ENCODE measurements at places on chromosomes 11 and 22.

- no peak for DNase-seq
Measured at GRCh38 chr11:106466521-106467080, 389.1 kb downstream of the AASDHPPT start.

GRCh38 chr11:126061707-126062678 lies 673 bp downstream of the CDON start:
- DNase-seq: no peak

DNA sequence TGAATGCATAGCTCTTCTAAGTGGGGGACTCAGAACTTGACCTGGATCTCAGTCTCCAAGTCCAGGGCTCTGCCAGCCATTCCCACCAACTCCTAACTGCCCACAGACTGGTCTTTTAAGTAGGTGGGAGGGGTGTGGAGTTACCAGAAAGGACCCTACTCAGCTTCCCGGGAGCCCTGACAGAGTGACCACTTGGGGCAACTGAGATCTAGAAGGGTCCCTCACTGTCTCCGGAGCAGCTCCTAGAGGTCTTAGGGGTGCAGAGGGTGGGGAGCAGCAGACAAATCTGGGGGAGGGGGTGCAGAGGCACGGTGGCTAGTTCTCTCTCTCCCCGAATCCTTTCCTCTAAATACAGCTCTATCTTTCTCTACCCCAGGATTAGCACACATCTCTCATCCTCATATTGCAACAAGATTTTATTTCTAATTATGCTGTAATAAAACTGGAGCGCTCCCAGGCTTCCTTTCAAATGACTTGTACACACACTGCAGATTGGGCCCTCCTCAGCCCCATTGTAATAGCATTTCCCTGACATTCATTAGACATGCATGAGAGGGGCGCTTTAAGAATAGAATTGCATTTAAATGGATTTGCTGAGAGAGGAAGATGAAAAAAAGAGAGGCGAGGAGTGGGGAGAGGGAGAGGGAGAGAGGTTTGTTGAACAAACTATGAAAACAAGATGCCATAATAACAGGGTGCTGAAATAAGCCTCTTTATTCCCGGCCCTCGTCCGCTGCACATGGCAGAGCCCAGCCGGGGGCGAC lies 219.0 kb downstream of the CEP164 start:
- no peak for DNase-seq

- no peak for DNase-seq
Measured at GRCh38 chr11:117484156-117484555, 156.5 kb downstream of the CEP164 start.

- DNase-seq: no peak
Measured at GRCh38 chr11:19938866-19939265, 221.4 kb downstream of the DBX1 start.

DNA sequence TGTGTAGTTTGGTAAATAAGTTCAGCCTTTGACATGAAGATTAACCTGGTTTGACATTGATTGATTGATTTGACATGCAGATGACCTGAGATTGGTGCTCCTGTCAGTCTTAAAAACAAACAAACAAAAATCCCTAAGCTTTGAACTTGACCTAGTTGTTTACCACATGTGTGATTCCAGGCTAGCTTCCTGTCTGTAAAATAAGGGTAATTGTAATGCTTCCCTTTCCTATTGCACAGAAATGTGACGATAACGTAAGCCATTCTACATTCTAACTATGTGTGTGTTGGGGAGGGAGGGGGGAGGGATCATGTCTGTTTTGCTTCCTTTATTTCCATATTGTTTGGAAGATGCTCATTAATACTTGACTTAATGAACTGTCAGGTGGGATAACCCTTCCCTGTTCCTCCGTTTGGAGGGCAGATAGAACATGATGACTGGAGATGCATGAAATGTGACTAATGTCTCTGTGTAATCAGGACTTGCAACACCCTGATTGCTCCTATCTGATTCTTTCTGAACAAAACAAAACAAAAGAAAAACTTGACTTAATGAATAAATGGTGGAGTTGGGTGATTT lies 106.1 kb upstream of the CLMP start:
- DNase-seq: no peak

DNA sequence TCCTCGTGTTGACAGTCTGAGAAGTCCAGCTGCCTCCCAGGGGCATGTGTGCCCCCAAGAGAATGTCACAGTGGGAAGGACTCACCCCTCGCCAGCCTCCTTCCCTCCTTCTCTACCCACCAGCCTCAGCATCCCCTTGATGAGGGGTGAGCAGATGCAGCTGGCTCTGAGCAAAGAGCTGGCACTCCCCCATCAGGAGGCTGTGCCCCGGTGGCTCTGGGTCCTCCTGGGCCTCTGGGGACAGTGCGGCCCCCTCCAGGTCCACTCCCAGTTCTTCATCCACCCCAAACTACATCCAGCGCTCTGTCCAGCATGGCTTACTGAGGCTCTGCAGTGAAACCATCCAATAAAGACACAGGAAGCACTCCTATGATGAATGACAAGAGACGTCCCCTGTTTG lies 210.4 kb downstream of the BRD1 start:
- DNase-seq: no peak

DNA sequence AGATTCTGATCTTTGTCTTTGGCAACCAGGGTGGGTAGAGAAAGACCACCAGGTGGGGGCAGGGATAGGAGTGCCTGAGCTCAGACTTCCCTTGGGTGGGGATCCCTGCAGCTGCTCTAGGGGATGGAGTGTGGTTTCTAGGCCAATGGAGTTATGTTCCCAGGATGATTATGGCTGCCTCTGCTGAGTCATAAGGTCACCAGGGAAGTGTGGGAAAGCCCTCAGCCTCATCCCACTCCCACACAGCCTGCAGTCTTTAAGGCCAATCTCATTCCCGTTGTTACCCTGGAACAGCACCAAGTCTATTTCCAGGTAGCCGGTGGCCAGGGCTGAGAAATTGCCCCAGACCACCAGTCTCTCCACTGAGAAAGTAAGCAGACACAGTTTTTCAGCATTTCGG lies 2269.3 kb upstream of the RAG2 start:
- DNase-seq: no peak

DNA sequence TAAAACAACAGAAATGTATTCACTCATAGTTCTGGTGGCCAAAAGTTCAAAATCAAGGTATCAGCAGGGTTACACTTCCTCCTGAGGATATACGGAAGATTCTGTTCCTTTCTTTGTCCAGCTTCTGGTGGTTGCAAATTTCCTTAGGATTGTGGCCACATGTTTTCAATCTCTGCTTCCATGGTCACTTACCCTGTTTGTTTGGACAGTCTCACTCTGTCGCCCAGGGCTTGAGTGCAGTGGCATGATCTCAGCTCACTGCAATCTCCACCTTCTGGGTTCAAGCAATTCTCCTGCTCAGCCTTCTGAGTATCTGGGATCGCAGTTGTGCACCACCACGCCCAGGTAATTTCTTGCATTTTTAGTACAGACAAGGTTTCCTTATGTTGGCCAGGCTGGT lies 534.3 kb downstream of the KCNA4 start:
- DNase-seq: no peak

DNA sequence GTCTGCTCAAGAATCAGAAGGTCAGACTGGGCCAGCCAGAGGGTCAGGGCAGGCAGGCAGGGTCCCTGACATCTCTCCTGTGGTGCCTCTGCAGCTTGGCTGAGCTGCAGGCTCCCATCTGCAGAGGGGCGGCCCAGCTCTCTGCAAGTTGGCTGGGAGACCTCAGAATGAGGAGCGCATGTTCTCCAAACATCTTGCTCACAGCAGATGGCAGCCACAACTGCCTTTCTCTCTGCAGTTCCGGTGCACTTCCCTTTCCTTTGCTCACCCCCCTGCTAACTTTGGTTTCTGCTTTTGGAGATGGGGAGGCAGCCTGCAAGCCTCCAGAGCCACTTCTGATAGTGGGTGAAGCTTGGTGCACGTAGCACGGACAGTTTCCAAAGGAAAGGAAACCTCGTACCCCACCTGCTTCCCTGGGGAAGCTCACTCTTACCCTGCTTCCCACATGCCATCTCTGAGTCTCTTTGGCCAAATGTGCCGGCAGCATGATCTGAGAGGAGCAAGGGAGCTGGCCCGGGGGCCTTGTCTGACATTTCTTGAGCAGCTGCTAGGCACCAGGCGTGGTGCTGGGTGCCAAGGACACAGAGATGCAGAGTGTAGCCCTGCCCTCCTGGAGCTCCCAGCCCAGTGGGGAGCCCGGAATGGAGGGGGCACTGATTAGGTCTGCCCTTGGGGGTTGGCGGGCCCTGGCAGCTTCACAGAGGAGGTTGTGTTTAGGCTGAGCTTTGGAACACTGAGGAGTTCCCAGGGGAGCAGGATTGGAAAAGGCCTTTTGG lies 18.2 kb downstream of the DAGLA start:
- no peak for DNase-seq

- DNase-seq: no peak
Measured at GRCh38 chr11:75733071-75733430, 15.4 kb downstream of the MOGAT2 start.

DNA sequence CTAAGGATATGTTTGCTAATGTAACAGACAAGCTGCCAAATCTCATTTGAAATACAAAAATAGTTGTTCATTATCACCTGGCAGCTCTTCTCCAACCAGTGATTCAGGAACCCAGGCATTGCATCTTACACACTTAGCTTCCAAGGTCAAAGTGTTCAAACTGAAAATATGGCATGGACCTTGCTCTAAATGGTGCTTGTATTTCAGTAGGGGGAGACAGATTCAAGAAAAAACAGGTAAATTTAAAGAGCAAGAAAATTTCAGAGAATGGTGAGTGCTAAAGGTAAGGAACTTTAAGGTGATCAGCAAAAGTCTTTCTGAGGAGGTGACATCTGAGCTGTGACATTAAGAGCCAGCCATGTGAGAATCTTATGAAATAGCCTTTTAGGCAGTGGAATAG lies 82.8 kb upstream of the E2F8 start:
- no peak for DNase-seq

GRCh38 chr22:36397131-36398093 lies 9.6 kb upstream of the MYH9 start:
- DNase-seq: no peak

- no peak for DNase-seq
Measured at GRCh38 chr11:72723508-72723907, 28.7 kb downstream of the ARAP1 start.

- no peak for DNase-seq
Measured at GRCh38 chr11:115406404-115406803, 97.8 kb downstream of the CADM1 start.

GRCh38 chr11:115276191-115276590 lies 228.0 kb downstream of the CADM1 start:
- no peak for DNase-seq
